G401 (cell line): ENCODE measurements at places on chromosomes 6 and 20.

DNA sequence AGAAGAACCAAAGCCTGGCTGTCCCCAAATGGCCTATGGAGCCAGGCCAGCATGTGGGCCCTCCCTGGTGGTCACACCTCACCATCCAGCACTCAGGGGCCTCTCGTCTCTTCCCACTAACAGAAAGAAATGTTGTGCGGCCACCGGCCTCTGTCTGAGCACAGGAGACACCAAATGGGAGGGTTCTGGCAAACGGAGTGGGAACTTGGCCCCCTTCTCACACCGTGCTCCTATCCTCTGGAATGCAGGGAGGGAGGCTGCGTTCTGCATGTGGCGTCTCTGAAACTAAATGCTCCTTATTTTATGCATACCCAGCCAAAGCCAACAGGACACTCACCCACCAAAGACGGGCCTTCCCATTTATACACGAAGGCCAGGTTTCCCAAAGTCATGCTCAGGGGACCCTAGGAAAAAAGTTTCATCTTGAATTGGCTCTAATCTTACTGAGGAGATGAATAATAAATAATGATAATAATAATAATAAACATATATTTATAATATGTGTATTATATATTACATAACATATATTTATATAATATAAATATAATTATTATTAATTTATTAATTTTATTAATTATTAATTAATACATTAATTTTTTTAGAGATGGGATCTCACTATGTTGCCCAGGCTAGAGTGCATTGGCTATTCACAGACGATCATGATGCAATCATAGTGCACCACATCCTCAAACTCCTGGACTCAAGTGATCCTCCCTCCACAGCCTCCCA, 102.4 kb downstream of the FOXF2 start:
- no peak for DNase-seq

GRCh38 chr6:154433477-154434241, 76.8 kb downstream of the CNKSR3 start:
- DNase-seq = no peak

DNA sequence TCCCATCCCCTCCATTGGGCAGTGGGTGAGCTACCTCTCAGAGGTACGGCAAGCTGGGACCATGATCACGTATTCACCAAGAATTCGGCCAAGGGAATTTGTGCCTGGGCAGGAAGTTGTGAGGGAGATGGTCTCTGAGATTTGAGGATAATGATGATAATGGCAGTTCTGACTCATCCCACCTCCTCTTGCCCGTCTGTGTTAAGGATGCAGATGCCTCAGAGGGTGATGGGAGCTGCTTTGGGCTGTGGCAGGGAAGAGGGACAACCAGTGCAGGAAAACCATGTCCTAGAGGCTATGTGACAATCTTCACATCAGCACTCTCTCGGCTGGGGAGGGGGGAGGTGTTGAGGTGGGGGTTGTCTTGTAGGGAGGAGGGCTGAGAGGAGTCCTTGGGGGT, 4.3 kb downstream of the TGM6 start:
- no peak for DNase-seq

GRCh38 chr6:34671801-34672656, 24.5 kb downstream of the ILRUN start:
- no peak for DNase-seq

DNA sequence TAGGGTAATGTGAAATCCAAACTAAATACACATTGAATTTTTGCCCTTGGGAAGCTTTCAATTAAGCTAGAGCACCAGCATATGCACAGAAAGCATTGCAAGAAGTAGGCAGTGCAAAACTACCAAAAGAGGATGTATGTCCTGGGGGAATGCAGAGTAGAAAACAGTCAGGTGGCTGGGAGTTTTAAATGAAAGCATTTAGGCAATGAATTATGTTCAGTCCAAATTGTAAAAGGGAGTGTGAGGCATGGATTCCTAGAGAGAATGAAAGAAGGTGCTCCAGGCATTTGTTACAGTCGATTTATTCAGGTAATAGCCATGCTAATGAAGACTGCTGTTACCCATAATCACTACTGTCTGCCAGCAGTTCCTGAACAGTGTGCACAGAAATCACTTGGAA, 604.1 kb upstream of the POU3F2 start:
- no peak for DNase-seq

- no peak for DNase-seq
Observed at GRCh38 chr6:96862560-96862959, 25.3 kb upstream of the GPR63 start.

DNA sequence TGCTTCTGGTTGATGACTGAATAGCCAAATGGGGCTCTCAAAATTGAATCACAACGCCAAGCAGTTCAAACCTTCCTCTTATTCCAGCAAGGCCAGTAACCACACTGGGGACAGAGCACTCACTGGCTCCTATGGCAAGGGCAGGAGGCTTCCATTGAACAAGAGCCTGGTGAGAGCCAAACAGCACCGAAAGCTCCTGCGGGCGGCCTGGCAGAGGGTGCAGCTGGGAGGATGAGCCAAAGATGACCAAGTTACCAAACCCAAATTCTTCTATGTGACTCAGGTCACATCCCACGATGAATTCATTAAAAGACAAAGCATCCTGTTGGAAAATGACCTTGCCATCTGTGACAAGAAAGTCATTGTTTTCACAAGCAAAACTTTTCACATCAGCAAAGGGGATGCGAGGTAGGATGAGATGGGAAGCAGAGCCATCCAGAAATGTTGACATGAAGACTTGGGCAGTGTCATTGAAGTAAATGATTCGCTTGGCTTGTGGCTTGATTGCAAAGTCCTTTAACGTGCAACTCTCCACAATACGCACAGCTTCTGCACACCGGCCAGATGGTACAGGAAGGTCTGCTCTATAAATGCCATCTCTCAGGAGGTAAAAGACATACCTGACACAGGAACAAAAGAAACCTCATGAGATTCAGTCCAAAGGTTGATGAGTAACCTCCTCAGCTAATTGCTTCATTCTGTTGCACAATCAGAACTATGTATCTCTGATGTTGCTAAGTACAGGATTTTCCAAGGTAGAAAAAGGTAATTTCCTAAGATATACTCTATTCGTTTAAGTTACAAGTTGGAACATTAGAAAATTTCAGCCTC, 36.3 kb downstream of the ROS1 start:
- DNase-seq = peak; percentile 17

DNA sequence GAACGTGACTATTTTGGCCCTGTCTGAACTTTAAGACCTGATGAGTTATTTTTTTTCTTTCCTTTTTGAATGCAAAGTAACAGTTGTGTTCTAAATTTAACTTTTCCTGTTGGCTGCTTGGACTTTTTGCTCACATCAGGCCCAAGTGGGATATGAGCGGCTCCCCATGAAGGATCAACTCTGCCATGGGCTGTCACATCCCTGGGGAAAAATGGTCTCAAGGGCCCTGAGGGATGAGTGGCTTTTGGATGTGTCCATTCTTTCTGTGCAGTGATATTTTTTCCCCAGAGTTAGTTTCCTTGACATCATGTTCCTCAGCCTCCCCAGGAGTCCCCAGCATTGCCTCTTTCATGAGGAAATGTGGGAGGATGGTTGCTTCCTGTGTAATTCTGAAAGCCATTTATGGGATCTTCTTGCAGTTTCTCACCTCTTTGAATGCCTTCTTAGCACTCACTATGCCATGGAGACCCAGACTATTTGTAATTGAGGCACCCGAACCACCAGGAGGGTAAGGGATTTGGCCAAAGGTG, 92.5 kb downstream of the SLC24A3 start:
- no peak for DNase-seq

GRCh38 chr6:1695546-1696462, 86.1 kb downstream of the FOXC1 start:
- DNase-seq = no peak

- DNase-seq = no peak
Observed at GRCh38 chr6:89539779-89540178, 98.8 kb downstream of the LYRM2 start.

DNA sequence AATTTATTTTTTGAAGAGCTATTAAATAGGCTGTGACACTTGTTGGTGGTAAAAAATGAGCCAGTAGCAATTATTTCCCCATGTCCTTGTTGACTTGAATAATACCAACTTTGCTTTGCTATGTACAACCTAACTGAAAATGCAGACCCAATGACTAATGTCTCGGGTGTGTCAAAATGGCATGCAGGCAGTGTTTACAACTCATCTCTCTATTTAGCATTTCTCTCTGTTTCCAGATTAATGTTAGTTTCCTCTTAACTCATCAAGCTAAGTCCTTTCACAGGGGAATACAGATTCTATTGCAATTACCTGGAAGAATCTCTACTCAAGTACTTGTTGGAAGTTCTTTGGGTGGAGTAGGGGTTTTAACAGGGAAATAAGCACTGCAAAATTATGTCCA, 504.4 kb downstream of the BCKDHB start:
- DNase-seq = no peak
